NCI-H1694 (cell line): ENCODE measurements at places on chromosomes 6 and 20.

- no peak for DNase-seq
Measured at GRCh38 chr6:52636830-52637229, 34.1 kb upstream of the TMEM14A start.

DNA sequence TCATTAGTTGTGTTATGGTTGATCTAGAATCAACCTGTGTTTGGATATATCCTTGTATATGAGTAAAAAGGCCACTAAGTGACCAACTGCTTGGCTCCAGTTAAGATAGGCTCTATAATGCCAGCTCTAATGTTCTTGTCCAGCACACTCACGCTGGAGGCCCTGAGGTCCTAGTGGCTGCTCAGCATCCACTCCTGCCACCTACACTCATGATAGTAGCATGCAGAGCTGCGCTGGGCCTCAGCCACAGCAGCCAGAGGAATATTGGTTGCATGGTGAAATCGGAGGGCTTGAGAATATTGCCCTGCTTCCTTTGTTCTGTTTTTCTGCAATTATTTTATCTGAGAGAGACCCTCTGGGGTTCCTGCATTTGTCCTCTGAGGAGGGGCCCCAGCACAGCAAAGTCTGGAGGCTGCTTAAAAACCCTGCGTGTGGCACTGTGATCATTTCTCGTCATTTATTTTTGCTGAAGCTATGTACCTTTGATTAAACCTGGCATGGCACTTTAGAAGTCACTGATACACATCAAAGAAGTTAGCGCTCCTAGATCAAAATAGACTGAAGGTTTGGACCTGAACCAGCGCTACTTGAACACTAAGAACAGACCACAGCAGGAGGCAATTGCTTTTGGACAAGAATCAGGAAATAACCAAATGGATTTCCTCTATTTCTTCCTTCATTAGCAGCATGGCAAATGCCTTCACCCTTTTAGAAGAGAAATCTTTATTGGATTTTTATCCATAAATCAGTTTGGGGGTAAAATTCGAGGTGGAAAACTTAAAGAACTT lies 398.4 kb upstream of the ID4 start:
- DNase-seq, result no peak

- no peak for DNase-seq
Measured at GRCh38 chr6:7086488-7086887, 21.3 kb upstream of the RREB1 start.

DNA sequence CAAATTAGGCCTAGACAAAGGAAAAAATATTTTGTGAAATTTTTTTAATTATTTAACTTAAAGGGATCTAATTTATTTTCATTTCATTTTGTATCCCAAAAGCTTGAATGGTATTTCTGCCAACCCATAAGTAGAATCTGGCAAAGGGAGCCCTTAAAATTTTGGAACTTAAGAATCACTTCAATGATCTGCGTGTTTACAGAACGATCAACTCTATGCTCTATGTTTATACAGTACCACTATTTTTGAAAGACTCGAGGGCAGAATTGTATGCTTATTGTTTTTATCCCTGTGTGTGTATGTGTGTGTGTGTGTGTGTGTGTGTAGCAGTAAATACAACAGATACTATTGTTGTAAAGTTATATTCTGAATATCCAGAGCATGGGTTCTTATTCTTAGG lies 39.2 kb downstream of the METTL24 start:
- DNase-seq, result no peak

GRCh38 chr20:58708246-58708931 lies 15.8 kb downstream of the NPEPL1 start:
- DNase-seq, result no peak

GRCh38 chr6:6635291-6635690 lies 46.8 kb downstream of the LY86 start:
- no peak for DNase-seq

DNA sequence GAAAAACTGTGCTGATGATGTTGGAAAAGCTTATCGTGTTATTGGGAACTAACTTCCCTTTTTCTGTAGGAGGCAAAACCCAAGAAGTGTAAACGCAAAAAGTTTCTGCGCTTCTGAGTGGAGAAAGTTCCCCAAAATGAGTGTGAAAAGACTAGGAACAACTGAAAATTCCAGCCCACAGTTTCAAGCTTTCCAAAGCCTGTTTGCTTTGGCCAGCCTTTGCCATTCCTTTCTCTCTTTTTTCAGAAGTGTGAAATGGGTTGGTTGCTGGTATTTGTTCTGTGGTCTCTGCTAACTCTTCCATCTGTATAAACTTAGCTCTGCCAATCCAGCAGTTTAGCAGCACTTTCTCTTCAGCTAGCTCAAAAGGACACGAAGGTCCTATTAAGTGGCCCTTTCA lies 491.3 kb downstream of the MAFB start:
- no peak for DNase-seq
